ENCODE measurements at places on chromosomes 16 and 17. TPM values are rescaled to one million over a fixed set of nuclear protein-coding genes. Genes with fewer than 3 reads are reported as not detected.

DNA sequence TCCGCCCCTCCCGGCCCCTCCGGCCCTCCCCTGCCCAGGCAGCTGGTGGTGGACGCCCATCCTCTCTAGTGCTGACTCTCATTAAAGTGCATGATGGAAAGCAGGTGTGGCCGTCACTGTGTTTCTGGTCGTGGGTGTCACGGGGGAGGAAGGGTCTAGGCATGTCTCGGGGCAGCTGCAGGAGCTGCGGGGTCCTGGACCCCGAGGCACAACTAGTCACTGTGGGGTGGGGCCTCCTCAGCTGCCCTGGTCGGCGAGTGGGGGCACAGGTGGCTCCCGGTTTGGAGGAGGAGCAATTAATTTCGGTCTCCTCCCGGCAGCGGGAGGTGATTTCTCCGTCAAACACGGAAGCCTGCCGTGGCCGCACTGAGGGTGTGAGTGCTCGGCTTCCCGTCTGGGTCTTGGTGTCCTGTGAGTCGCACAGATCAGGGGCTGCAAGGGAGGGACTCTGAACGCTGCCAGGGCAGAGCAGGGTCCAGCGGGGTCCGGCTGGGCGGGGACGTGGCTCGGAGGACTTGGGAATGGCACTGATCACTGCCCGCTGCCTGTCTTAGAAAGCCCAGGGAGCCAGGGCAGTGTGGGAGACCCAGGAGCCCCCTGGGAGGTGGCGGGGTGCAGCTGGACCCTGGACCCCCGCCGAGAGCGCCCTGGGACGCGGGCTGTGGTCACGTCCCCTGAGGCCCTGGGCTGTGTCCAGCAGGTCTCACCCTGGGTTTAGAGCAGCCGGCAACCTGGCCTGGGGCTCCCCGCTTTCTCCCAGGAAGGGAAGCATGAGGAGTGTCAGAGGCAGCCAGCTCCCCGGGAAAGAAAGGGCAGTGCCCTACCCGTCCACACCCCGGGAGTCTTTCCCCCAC, 3.3 kb downstream of the TPSD1 start:
- DNase-seq, result no peak

Gene STAT5A
- total RNA-seq, result 5.4 TPM

DNA sequence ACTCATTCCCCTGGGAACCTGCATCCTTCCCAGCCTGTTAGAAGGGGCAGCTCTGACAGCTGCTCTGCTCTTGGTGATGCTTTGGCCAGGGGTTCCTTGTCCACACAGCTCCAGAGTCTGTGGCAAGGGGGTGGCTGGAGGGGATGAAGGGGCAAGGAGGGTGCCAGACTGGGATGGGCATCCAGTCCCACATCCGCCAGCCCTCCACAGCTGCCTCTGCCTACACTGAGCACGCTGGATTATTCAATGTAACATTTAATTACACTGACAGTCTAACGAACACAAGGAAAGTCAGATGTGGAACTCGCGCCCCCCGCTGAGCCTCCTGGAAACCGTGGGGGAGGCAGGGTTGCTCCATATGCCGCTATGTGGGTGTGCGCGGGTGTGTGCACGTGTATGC, 101.1 kb downstream of the C16orf78 start:
- DNase-seq, result no peak

DNA sequence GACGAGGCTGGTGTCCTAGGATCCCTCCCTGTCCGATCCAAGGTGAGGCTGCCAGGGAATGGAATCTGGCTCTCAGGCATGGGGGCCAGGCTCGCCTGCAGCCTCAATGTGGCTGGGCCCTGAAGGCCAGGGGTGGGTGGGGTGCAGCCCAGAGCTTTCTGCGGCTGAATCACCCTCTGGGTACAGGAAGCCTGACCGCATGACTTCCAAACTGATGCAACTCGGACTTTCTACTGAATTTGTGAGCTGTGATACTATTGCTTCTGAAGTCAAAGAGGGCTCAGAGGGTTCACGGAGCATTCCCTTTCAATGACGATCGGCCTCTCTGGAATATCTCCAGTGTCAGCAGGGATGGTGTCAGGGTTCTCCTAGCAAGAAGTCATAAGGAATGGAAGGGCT, 123.7 kb downstream of the METRNL start:
- DNase-seq, result no peak

- no peak for DNase-seq
These were observed 11.0 kb upstream of the MVD start for GRCh38 chr16:88673716-88674379.

Gene PLA2G10
- total RNA-seq, result 0.54 TPM

- no peak for DNase-seq
These were observed 20.5 kb downstream of the LASP1 start for GRCh38 chr17:38890410-38890746.

Gene EFCAB13
- 2.0 TPM for total RNA-seq

Gene WNT3
- 2.0 TPM for total RNA-seq

DNA sequence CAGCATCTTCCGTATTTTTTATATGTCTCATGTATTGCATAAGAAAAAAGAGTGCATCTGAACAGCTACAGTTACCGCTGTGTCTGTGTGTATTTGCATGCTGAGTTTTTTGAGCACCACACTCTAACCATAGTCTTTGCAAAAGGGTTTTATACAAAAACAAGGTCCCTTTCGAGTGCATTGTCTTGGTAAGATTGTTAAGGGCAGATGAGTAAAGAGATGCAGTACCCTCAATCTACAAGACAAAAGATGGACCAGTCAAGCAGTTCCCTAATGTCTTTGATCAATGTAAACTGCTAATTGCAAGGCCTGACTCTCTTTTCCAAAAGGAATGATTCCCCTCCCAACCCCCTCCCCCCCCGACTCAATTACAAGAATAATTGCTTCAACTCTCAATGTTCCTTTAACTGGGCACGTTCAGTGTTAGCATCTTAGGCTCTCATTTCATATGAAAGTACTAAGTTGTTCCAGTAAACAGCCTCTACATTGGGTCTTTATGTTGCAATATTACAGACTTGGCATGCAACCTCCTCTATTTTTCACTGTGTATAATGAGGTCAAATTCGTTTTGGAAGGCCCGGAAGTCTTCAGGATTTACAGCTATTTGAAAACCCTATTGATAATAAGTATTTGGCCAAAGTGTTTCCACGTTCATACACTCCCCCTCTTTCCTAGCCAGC, 471.4 kb upstream of the RBFOX1 start:
- peak; percentile 13 for DNase-seq

GRCh38 chr16:48317614-48318315, 67.4 kb downstream of the SIAH1 start:
- DNase-seq, result no peak

Gene G6PC1
- total RNA-seq, result not detected

Gene CSH2
- 0.43 TPM for total RNA-seq

- no peak for DNase-seq
These were observed 135.0 kb downstream of the IRF8 start for GRCh38 chr16:86033971-86034370.

- DNase-seq, result no peak
These were observed 888 bp downstream of the ACSM5 start for GRCh38 chr16:20410121-20410723.

Data from H1 (cell line).